ENCODE measurements at places on chromosomes 3 and 15. TPM values are rescaled to one million over a fixed set of nuclear protein-coding genes. Genes with fewer than 3 reads are reported as not detected.

HYAL2 gene
- total RNA-seq: 74.3 TPM

GRCh38 chr3:122067588-122068240 is 12.6 kb downstream of the CD86 start:
- DNase-seq: no peak

DNA sequence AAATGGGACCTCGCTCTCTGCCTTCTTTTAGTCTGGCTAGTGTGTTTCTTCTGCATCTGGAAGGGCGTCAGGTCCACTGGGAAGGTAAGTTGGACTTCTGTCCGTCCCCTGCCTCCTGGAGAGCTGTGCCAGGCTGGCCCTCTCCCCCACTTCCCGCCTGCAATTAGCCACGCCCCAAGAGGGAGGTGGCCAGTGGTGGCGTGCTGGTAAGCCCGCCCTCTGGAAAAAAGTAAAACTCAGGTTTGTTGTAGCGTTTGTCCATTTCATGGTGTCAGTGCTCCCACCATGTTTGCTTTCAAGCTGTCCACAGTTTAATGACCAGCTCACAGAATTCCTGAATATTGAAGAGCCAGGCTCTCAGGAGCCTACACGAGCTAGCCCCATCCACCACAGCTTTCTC is 55.6 kb downstream of the SLC6A6 start:
- peak; percentile 66 for DNase-seq

ZIC4 gene
- total RNA-seq: not detected

DNA sequence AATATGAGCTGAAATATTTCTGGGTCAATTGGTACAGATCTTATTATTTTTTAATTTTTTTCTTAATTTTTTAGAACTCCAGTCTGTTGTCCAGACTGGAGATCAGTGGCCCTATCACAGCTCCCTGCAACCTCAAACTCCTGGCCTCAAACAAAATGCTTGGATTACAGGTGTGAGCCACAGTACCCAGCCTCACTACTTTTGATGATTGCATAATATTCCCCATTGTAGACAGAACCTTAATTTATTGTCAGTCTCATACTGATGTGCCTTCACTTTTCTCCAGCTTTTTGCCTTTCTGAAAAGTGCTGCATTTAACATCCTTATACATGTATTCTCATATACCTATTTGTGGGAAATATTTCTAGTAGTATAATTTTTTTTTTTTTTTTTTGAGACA is 144.9 kb downstream of the LIPC start:
- DNase-seq: no peak

DNA sequence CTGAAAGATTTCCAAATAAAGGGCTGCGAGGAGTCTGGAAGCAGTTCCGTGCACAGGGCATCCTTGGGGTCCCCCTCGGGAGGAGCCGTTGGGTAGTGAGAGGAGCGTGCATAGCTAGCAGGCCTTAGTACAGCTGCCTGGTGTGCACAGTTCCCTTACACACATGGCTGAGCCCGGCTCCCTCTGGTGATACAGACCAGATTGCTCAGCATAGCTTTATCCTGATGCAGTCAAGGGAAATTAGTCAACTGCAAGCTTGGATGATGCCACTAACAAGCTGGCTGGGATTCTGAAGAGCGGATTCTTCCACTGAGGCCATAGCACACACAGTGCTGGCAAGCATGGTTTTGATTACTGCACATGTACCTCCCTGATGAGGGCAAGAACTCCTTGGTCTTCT is 349.4 kb downstream of the LRTM1 start:
- no peak for DNase-seq

CLEC3B gene
- not detected for total RNA-seq

DNA sequence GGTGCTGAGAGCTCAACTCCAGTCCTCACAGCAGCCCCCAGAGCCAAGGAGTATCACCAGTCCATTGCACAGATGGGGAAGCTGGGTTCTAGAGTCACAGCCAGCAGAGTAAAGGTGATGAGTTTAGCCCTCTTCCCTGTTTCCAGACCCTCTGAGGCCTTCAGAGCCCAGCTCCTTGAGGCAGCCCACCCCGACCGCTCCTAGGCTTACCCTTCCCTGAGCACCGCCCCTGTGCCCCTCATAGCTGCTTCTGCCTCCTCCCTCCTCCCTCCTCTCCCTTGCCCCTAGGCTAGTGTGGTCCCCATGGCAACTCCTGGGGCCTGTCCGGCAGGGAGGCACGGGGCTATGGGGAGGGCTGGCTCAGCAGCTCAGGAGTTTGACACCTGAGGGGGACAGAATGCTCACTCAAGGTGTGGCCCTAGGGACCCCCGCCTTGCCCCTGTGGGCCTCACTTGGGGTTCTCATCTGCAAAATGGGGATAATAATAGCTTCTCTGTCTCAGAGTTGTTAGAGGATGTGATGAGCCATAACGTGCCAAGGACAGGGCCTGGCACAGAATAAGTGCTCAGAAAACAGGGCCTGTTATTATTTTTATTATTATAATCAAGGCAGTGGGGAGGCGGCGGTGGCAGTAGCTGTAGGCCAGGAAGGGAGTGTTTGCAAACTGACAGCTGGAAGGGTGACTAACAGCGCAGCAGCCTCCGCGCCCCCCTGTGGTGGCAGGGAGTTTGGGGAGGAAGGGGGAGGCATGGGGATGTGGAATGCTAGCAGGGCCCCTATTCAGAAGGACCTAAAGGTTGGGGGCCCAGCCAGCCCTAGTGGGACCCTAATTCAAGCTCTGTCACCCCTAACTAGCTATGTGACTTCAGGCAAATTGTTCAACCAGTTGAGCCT is 11.5 kb downstream of the CSK start:
- peak; percentile 36 for DNase-seq

DNA sequence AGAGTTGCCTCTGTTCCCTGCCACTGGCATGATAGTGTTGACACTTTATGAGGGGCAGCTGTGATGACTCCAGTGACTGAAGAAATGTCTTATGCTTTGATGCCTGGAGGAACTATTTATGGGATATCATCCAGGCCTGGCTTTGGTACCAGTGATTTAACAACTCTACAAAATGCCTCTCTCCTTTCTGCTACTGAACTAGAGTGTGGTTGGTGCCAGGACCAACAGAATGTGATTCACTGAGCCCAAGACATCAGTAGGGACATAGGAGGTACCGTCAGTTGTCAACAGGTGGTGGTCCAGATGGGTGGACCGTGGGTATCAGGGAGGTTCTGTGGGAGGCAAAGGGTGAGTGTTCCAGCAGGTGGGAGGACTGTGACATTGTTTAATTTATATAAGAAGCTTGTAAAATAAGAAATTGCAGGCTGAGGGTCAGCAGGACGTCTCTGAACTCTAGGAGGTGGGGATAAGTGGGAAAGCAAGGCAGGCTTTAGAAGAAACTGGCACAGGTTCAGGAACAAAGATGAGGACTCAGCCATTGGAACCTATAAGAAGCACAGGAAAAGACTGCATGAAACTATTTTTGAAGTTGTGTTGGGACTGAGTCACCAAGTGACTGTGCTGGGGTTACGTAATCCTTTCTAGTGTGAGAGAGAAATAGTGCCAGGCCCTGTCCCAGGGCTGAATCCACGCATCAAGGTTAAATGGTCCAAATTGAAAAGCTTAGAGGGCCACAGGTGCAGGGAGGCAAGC is 28.5 kb upstream of the SLC7A14 start:
- DNase-seq: no peak

- DNase-seq: no peak
These were observed 49.1 kb downstream of the ZDHHC3 start for GRCh38 chr3:44926921-44927320.

ECT2 gene
- total RNA-seq: 102 TPM

CHCHD4 gene
- total RNA-seq: 25.8 TPM

DNA sequence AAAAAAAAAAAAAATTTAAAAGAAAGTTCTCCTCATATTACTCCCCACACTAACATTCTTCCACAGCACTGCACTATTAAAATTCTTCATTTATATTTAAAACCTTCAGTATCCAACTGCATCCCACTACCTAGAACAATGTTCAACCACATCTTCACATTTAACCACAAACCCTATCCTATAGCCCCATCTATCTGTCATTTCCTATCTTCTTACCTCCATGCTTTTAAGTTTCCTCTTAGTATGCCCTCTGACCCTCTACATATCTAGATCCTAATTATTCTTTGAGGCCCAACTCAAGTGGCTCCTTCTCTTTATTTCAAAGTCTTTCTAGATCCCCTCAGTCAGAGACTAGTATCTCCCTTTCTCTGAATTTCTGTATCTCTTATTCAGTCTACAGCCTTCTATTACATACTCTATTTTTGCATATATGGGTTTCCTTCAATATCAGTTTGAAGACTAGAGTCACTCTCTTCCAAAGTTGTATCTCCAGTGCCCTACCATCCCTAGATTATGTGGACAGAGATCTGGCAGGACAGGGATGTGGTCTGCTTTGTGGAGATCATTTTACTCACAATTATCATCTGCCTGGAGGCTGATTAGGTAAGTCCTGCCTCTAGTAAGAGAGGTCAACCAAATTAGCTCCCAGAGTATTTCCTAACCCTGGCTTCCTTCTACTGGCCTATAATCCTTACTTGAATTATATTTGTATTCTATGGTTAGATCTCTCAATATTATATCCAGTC is 1.4 kb downstream of the CIAO2A start:
- peak; percentile 22 for DNase-seq

DNA sequence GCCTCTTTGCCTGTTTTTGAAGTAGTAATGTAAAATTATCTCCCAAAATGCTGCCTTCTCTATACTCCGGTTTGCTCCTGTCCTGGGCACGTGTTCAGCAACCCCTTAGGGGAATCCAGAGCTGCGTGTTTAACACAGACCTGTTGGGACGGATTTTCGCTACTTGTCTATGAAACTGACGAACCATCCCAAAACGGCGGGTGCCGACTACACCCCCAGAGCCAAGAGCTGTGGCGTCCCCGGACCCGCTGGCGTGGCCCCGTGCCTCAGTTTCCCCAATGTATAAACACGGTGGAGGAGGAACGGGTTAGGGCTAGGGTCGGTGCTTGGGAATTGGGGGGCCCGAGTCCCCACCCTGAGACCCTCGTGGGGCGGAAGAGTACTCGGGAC is 473 bp downstream of the FHIT start:
- peak; percentile 40 for DNase-seq

DNA sequence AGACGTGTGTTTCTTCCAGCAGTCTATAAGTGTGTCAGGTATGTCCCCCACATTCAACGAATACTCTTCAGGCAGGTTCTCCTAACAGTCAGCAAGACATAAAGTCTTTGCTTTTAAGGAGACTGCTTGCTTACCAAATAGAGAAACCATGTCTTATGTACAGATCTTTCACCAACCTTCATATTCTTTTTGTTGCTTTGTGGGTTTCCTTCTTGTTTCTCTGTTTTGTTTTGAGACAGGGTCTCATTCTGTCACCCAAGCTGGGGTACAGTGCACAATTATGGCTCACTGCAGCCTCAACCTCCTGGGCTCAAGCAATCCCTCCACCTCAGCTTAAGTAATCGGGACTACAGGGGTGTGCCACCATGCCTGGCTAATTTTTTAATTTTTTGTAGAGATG is 14.3 kb downstream of the DYNC1LI1 start:
- no peak for DNase-seq

DNA sequence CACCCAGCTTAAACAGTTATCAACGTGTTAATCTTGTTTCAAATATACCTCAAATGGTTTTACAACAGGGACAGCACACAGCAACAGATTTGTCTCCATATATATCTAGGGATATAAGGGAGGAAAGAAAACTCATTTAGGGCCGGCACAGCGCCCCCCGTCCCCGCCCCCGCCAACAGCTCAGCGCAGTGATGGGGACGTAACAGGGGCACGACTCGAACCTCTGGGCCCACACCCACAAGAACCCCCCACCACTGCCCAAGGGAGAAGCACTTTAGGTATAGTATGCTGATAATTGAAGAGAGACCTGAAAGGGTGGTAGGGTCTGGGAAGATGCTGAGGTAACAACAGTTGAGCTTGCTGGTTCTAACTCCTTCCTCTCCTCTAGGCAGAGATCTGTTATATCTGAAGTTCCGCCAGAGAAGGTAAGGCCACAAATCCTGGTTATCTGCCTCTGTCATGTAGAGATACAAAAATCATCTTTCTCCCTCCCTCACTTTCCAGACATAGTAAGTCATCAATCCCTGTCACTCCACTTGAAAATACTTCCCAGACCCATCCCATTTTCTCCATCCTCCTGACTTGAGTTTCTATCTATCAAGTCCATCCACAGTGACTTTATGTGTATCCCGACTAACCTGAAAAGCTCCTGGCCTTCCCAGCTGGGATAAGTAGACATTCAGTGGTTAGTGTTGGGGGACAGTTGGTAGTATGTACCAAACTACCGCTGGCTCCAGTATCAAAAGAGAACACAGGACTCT is 126.9 kb downstream of the PDZRN3 start:
- no peak for DNase-seq

GRCh38 chr3:162437480-162437879 is 940.9 kb downstream of the OTOL1 start:
- no peak for DNase-seq

GABRB3 gene
- total RNA-seq: 119 TPM

DNA sequence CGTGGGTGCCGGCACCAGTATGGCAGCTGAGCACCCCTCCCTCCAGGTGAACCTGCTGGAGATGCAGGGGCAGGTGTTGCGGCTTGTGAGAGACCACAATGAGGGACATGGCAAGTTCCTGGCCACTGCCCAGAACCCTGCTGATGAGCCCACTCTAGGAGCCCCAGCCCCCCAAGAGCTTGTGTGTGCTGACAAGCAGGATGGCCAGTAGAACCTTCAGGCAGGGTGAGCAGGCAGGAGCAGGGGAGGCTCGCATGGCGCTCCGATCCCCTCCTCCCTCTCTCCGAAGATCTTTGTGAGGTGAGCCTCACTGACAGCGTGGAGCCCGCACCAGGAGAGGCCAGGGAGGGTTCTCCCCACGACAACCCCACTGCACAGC is 29.8 kb downstream of the NGRN start:
- no peak for DNase-seq

DNA sequence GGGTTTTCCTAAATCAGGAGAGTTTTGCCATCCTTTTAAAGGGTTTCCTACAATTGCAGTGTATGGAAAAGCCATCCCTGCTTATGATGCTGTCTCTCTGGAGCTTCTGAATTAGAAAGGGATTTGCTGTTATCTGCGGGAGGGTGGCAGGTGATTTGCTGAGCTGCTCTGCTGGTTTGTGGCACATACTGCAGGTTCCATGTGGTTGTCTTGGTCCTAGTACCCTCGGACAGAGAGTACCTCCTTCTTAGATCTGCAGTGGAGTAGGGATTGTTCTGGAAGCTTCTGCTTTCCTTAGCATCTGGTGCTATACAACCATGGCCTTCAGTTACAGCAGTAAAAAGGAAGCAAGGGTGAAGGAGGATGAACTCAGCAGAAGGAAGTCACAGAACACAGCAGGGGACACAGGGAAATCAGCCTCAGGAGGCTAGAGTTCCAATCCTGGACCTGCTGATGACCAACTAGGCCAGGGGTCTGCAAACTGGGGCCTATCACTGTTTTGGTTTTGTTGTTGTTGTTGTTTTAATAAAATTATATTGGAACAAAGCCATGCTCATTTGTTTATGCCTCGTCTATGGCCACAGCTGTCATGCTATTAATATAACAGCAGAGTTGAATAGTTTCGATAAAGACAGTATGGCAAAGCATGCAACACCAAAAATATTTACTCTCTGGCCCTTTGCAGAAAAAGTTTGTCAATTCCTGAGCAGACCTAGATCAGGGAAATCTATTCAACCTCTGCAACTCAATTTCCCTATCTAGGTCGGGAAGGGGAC is 39.5 kb downstream of the STARD5 start:
- no peak for DNase-seq

GRCh38 chr3:128269006-128269775 is 115.9 kb downstream of the EEFSEC start:
- DNase-seq: no peak

- DNase-seq: peak; percentile 24
These were observed 21.2 kb upstream of the LMOD3 start for GRCh38 chr3:69143612-69144011.

- DNase-seq: no peak
These were observed 34.0 kb downstream of the XXYLT1 start for GRCh38 chr3:195236801-195237570.

SHF gene
- 15.6 TPM for total RNA-seq
